ENCODE measurements at places on chromosomes 11 and 22.
A peak's percentile ranks its signal among the peaks of the same experiment; 100 is the strongest.

- peak; percentile 52 for DNase-seq
Measured at GRCh38 chr11:67240576-67241389, 25.5 kb upstream of the GRK2 start.

DNA sequence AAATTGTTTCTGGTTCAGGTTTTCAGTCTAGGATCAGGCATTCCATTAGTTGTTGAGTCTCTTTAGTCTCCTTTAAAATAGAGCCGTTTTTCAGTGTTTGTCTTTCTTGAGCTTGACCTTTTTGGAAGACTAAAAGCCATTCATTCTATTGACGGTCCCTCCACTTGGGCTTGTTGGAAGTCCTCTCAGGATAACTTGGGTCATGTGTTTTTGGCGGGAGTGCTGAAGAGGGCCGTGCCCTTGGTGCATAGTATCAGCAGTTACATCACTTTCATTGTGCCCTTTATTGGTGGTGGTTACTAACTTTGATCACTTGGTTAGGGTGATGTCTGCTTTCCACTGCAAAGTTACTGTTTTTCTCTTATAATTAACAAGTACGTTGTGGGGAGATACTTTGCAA is 20.8 kb downstream of the CECR2 start:
- no peak for DNase-seq

- DNase-seq = no peak
Measured at GRCh38 chr11:76738618-76739240, 44.4 kb upstream of the TSKU start.

GRCh38 chr22:22855617-22856308 is 31.9 kb upstream of the IGLL5 start:
- DNase-seq = no peak

- DNase-seq = no peak
Measured at GRCh38 chr11:74257959-74258553, 53.4 kb downstream of the P4HA3 start.

DNA sequence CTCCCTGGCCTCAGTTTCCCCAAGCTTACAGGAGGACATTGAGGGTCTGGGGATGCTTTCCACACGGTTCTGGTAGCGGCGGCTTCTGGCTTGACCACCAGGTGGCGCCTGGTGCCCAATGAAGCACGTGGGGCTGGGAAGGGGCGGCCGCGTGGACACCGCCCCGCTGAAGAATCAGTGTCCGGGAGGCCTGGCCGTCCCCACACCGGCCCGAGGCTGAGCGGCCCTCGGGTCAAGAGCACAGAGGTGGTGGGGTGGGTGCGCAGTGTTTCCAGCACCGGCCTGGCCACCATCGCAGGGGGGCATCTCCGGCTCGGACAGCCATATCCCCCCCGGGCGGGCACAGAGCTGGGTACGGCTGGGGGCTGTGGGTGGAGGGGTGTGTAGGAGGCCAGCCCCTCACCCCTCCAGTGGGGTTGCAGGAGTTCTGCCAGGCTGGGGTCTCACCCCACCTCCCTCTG is 27.8 kb upstream of the PPARA start:
- DNase-seq = peak; percentile 31

DNA sequence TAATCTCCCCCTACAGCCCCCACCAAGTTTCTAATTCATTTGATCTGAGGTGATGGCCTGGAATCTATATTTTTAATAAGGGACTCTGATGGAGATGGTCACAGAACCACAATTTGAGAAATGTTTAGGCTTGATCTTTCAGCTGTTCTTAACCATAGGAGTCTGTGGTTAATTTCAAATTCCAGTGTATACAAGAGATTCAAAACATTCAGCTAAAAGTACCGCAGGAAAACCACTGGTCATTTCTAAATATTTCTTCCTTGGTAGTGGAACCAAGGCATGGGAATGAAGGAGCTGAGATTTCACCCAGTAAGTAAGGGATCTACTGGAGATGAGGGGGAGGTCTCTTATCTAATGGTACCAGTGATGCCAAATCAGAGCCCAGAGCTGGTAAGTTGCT is 18.3 kb upstream of the GALNT18 start:
- no peak for DNase-seq

- no peak for DNase-seq
Measured at GRCh38 chr11:36750349-36750748, 152.3 kb upstream of the RAG2 start.

GRCh38 chr22:47125603-47126002 is 363.2 kb downstream of the TBC1D22A start:
- DNase-seq = no peak

DNA sequence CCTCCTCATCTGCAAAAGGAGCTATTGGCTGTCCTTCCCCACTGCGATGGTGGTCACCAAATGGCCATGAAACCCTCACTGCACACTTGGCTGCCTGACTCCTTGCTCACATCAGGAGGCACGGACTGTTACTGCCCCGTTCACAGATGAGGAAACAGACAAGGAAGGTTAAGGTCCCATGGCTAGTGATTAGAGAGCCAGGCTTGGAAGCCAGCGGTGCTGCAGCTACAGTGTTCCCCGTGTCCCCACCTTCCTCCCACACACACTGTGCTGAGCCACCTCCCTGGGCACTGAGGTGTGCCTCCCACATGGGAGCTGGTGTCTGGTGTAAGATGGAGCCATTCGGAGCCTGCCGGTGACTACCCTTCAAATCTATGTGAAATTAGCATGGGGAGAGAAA is 2.6 kb downstream of the ARHGAP8 start:
- no peak for DNase-seq

- no peak for DNase-seq
Measured at GRCh38 chr11:119529936-119530335, 107.0 kb upstream of the THY1 start.

GRCh38 chr22:43300891-43301676 is 42.1 kb downstream of the SCUBE1 start:
- no peak for DNase-seq

- DNase-seq = no peak
Measured at GRCh38 chr11:100923555-100923954, 206.1 kb downstream of the PGR start.

DNA sequence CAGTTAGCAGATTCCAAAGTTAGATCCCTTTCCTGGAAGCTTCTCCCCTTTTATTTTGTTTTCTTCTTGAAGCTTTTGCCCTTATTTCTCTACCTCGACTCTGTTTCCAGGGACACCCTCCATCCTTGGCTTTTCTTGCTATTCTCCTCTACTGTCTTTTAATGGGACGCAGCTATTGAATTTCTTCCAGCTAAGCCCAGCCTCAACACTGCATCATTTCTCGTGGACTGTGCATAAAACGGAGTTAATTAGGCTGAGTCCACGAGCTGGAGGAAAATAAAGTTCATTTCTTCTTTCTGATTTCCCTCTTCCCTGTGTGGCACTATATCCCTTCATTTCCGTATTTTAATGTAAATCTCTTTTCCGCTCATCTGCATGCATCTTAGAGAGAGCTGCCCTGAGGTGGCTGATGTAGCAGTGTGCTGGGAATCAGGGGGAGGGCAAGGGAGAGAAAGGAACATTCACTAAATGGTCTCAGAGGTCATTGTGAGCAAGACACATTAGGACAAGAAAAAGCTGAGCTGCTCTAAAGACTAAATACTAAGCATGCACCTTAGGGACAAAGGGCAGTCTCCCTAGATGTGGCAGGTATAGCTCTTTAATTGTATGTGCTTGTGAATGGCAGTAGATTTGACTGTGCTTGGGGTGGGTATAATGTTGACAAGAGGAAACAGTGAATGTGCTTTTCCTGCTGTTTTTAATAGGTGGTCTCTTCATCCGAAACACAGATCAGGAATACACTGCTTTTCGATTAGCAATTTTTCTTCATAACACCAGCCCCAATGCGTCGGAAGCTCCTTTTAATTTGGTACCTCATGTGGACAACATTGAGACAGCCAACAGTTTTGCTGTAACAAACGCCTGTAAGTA is 1.9 kb downstream of the GRIA4 start:
- DNase-seq = no peak

- no peak for DNase-seq
Measured at GRCh38 chr11:60221181-60221580, 21.8 kb downstream of the MS4A4E start.

DNA sequence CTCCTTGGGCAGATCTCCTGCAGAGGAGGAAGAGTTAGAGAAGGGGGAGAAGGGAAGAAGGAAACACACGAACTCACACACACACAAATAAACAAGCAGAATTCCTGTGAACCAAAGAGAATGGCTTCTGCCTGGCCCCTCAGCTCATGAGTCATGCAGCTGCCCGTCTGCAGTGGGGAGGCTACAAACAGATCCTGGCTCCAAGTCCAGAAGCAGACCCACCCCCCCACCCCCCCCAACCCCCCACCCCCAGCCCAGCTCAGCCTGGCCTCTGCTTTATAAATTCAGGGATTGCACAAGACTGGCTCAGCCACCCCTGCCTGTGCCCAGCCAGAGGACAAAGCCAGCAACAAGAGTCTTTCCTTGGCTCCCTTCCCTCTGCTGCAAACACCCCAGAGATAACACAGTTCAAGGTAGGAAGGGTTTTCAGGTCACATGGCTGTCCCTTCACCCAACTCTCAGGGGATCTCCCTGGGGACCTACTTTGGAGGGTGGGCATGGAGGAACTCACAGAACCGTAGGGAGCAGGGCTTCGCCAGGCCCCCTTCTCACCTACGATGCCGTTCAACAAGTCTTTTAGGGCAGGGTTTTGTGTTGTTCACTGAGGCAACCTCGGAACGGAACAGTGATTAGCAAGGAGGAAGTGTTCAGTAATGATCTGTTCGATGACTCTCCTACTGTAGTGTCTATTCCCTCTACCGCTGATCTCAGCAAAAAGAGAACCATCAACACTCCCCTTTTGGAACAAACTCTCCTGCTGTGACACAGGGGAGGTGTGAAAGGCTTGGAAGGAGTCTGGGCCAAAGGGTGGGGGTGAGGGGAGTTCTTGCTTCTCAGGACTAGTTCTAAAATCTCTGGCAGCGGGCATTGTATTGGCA is 35.5 kb downstream of the RPL27A start:
- DNase-seq = no peak

- DNase-seq = no peak
Measured at GRCh38 chr11:108733479-108734116, 68.7 kb downstream of the DDX10 start.

DNA sequence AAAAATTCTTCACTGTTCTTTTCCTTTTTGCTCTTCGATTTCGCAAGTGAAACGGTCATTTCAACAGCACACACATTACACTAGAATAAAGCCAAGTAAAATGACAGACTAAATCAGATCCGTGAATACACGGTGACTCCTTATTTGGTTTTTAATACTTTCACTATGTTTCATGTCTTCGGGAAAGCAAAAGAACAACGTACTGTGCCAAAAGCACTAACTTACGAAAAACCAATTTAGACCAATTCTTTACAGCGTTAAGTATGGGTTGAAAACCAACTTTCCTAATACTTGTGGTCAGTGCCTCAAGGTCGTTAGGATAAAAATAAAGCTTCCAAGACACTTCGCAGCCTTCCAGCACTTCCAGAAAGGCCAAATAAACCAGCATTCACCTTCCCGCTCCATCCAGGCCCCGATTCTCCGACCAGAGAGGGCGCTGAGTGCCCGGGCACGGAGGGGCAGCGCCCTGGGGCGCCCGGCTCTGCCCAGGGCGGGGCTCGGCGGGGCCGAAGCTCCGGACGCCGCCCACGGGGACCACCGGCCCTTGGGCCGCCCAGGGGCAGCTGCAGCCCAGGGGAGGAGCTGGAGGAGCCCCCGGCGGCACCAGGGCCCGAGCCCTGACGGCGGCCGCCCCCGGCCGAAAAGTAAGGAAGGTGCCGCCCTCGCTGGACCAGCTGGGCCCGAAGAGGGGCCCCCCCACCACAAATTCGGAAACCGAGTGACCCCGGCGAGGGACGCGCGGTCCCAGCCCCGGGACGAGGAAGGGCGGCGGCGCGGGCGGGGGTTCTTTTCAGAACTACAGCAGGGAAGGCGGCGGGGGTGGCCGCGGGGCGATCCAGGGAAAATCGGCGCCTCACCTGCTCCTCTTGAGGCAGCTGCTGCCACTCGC is 499 bp downstream of the ATL3 start:
- DNase-seq = no peak

GRCh38 chr11:7495882-7496551 is 10.7 kb downstream of the OLFML1 start:
- DNase-seq = no peak

GRCh38 chr11:47165253-47165840 is 11.3 kb downstream of the ARFGAP2 start:
- no peak for DNase-seq

- no peak for DNase-seq
Measured at GRCh38 chr11:18243783-18244362, 4.6 kb downstream of the SAA2 start.

DNA sequence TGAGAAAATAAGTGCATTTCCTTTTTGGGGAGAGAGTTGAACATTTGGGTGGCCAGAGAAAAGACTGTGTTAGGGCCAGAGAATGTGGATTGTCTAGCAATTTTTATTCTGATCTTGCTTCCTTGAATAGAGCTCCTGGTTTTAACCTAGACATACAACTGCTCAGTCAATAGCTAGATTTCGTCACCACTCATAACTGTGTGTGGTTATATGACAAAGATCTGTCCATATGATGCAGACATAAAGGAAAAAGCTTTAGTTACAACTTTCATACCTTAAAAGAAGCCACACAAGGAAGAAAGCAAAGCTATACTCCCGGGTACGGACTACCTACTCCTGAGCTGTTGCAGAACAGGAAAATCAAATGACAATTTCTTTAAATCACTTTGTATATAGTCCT is 37.2 kb downstream of the MS4A6A start:
- DNase-seq = no peak

Measured in T-helper 2 cell (primary cell).